ENCODE measurements at places on chromosomes 2 and 18.

GRCh38 chr18:3604498-3605408 lies 154.8 kb downstream of the TGIF1 start:
- no peak for DNase-seq

GRCh38 chr2:81876624-81877023 lies 1572.1 kb upstream of the LRRTM1 start:
- no peak for DNase-seq

DNA sequence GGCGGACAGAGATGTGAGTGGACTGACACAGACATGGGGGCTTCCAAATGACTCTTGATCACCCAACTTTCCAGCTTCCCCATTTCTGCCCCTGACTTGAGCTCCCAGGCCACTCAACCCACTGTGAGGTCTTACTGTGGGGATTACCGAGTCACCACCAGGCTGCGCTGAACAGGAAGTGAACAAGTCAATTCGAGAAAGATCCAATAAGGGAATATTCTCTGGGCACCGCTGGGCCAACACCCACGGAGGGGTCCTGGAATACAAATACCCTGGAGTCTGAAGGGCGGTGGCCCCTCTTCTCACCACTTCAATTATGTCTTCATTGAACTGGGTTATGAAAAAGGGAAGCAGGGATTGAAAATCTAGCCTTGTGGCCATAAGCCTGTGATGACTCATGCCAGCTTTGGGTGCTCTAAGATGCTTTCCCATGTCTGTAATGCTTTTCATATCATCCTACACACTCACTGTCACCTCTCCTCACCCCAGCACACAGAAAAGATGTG lies 37.7 kb downstream of the BCL11A start:
- no peak for DNase-seq

DNA sequence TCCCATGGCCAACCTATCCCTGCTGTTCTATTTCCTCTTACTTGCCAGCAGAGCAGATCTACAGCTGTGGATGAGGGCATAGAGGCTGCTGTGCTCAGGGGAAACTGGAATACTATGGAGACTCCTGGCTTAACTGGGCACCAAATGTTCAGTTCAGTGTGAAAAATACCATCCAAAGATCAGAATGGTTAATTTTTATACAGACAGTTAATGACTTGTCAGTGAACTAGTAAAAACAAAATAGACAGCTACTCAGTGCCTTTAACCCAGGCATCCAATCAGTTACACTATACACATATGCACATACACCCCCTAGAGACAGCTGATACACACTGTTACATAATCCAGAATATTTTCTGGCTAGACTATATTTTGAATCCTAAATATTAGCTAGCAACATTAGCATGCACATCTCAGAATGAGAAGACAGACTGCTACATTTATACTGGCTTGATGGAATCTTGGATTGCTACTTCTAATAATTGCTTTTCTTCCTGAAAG lies 59.1 kb upstream of the WIPF1 start:
- DNase-seq: no peak

- DNase-seq: no peak
Measured at GRCh38 chr2:120551522-120551921, 184.1 kb upstream of the GLI2 start.

DNA sequence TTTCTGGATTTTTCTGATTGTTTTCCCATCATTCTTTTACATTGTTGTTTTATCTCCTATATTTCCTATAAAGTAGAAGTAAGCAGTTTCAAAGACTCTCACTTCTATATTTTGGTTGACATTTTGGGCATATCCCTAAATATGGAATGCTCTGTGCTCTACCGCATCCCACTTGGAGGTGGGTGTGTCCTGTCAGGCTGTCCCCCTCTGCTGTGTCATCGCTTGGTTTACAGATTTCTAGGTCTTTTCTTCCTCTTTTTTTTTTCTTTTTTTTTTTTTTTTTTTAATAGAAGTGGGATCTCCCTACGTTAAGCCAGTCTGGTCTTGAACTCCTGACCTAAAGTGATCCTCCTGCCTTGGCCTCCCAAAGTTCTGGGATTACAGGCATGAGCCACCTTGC lies 13.3 kb downstream of the DGKD start:
- no peak for DNase-seq
